Endothelial cell of coronary artery (primary cell): ENCODE measurements at places on chromosomes 3 and 15. TPM values are rescaled to one million over a fixed set of nuclear protein-coding genes. Genes with fewer than 3 reads are reported as not detected.

The RNF168 gene
- 21.6 and 24.6 TPM in 2 replicates for total RNA-seq

The SLC6A1 gene
- total RNA-seq: 0.19 TPM in 1 of 2 replicates, not detected in the other

The ADAMTS9 gene
- total RNA-seq: 31.2 and 159 TPM in 2 replicates

The THAP10 gene
- total RNA-seq: 1.1 and 1.3 TPM in 2 replicates

The VWA5B2 gene
- under 0.01 TPM in 1 of 2 replicates, not detected in the other for total RNA-seq

The CHRM5 gene
- total RNA-seq: under 0.01 TPM in 1 of 2 replicates, not detected in the other

The PEAK1 gene
- 61.0 and 67.3 TPM in 2 replicates for total RNA-seq

The CLDN16 gene
- under 0.01 TPM in 2 replicates for total RNA-seq

The OR5K2 gene
- total RNA-seq: not detected in 2 replicates

The PTH1R gene
- 0.18 and 0.85 TPM in 2 replicates for total RNA-seq

The TXNRD3 gene
- total RNA-seq: 6.0 and 8.7 TPM in 2 replicates

The SERINC4 gene
- not detected in 2 replicates for total RNA-seq

The CGNL1 gene
- 20.9 and 28.3 TPM in 2 replicates for total RNA-seq

The HRH1 gene
- 11.7 and 24.4 TPM in 2 replicates for total RNA-seq

The EXD1 gene
- total RNA-seq: under 0.01 TPM in 1 of 2 replicates, not detected in the other

The PLSCR5 gene
- not detected in 2 replicates for total RNA-seq

The CKMT1B gene
- not detected in 2 replicates for total RNA-seq

The IL20RB gene
- 0.54 and 1.3 TPM in 2 replicates for total RNA-seq

The CHRNA3 gene
- total RNA-seq: not detected in 2 replicates

The UBE2Q2 gene
- 38.6 and 50.1 TPM in 2 replicates for total RNA-seq

The CTXN2 gene
- total RNA-seq: under 0.01 TPM in 1 of 2 replicates, not detected in the other

The TMC3 gene
- not detected in 2 replicates for total RNA-seq

The SPSB4 gene
- total RNA-seq: not detected in 2 replicates

The CNTN4 gene
- total RNA-seq: under 0.01 TPM in 2 replicates

The PCOLCE2 gene
- total RNA-seq: 0.27 and 13.6 TPM in 2 replicates

The CCR5 gene
- total RNA-seq: not detected in 2 replicates

The GNB4 gene
- 56.2 and 71.5 TPM in 2 replicates for total RNA-seq

The ATR gene
- total RNA-seq: 21.7 and 24.8 TPM in 2 replicates

The CYP8B1 gene
- not detected in 2 replicates for total RNA-seq

The IGF2BP2 gene
- total RNA-seq: 48.4 and 60.6 TPM in 2 replicates

The KIF15 gene
- 5.6 and 12.7 TPM in 2 replicates for total RNA-seq

The TIMMDC1 gene
- total RNA-seq: 33.0 and 36.1 TPM in 2 replicates
